Left renal pelvis (tissue), 4 donors: ENCODE measurements at places on chromosomes 13 and 19.

DNA sequence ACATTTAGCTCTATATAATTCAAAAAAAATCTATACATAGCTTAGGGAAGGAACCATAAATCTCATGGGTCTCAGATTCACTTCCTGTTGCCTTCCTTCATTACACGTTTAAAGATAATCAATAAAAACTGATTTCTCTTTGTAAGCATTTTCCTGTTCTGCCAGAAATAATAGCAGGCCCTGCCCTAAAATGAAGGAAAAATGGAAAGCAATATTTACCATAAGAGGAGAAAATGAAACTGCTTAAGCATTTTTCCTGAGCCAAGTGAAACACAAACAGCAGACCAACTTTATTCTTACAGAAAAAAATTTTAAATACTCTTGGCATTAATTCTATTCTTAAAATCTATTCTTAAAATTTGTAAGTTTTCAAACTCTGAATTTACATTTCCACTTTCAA lies 4.0 kb downstream of the LHFPL6 start:
- no peak for DNase-seq

GRCh38 chr19:40718774-40719391 lies 2.0 kb downstream of the ITPKC start:
- DNase-seq, result no peak

DNA sequence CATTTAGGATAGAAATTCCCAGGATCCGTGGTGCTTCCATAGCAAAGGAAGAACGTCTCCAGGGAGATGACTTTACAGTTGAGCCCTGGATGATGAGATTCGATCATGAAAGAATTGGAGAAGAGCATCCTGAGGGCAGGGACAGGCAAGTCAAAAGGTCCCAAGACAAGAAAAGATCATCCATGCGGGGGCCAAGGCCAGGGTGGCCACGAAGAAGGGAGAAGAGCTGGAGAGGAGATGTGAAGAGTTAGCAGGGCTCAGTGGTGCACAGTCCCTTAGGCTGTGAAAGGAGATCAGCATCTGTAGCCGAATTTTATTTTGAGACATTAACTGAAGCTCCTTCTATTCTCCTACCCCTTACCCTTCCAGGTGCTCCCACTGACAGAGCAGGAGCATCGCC lies 28.9 kb downstream of the OR10H4 start:
- DNase-seq, result no peak

DNA sequence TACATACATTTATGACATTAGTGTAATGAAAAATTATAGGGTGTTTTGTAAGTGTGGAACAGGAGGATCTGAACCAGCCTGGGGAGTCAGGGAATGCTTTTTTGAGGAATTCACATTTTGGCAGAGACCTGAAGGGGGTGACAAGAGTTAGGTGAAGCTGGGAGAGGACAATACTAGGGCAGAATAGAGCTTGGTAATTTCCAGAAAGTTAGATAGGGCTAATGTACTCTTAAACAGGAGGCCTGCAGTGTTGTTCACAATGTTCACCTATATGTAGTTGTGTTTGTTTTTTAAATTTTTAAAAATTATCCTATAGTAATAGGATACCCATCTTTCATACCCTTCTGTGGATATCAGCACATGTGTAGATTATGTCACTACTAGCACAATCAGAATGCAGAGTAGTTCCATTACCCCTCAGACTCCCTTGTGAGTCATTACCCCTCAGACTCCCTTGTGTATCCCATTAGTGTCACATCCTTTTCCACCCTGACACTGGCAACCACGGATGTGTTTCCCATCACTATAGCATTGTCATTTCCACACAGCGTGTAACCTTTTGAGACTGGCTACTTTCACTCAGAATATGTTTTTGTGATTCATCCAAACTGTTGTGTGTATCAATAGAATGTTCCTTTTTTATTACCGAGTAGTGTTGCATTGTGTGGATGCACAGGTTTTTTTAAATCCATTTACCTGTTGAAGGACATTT lies 43.1 kb downstream of the PCCA start:
- DNase-seq, result no peak

- no peak for DNase-seq
These were observed 529.2 kb upstream of the NBEA start for GRCh38 chr13:34412817-34413375.

GRCh38 chr19:12847159-12848139 lies 9.1 kb downstream of the MAST1 start:
- no peak for DNase-seq

- no peak for DNase-seq
These were observed 158.0 kb upstream of the MIR17HG start for GRCh38 chr13:91189506-91189905.

DNA sequence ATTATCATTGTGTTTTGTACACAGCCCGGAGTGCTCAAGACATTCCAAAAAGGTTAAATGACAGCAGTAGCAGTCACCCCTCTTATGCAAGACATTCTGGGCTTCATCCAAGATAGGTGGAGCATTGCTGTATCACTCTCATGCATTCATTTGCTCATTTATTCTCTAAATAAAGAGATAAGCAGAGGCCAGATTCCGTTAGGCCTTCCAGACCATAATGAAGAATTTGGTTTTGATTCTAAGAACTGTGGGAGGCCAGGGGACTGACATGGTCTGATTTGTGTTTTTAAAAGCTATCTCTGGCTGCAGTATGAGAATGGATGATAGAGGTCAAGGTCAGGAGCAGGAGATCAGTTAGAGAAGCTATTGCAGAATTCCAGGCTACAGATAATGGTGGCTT lies 145.8 kb downstream of the KCNRG start:
- no peak for DNase-seq

DNA sequence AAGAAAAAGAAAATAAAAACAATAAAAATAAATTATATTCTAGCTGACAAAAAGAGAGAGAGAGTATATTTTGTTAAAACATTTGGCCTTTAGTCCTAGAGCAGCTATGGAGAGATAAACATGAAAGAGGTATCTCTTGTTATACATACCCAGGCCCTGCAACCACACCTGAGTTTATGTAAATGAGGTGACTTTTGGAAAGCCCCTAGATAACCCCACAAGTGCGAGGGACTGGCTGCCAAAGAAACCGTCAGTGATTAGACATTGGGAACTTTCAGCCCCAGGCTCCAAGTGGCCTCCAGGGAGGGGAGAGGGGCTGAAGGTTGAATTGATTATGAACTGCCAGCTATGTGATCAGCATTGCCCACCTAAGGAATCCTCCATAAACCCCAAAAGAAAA lies 2.1 kb upstream of the NLRP7 start:
- no peak for DNase-seq

DNA sequence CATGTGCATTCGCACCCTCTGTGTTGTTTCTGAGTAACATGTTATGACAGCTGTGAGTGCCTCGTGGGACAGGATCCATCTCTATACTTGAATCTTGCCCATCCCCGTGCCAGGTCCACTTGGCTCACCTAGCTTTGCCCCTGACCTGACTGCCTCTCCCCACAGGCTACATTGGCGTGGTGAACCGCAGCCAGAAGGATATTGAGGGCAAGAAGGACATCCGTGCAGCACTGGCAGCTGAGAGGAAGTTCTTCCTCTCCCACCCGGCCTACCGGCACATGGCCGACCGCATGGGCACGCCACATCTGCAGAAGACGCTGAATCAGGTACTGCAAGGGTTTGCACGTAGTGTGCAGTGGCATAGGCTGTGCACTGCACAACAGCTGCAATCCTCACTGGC lies 53.2 kb downstream of the TMED1 start:
- no peak for DNase-seq

- DNase-seq, result no peak
These were observed 17.3 kb downstream of the MLLT1 start for GRCh38 chr19:6262519-6262918.
